Stimulated activated CD4-positive, alpha-beta T cell treated with anti-CD3 and anti-CD28 coated beads, Interleukin-1b, Interleukin-23, amount 100 ng/mL, for 24 hours (primary cell): ENCODE measurements at places on chromosomes 2 and 18.

GRCh38 chr2:28956890-28957289 lies 24.2 kb upstream of the TOGARAM2 start:
- DNase-seq: no peak

- DNase-seq: no peak
These were observed 70.5 kb upstream of the NT5C1B start for GRCh38 chr2:18659915-18660314.

- DNase-seq: no peak
These were observed 17.4 kb downstream of the GPR45 start for GRCh38 chr2:105258835-105259350.

GRCh38 chr18:23859466-23860336 lies 154.9 kb upstream of the TTC39C start:
- DNase-seq: no peak

- DNase-seq: no peak
These were observed 47.7 kb downstream of the MAPRE2 start for GRCh38 chr18:35088921-35089320.

GRCh38 chr2:20444993-20445910 lies 1.6 kb upstream of the RHOB start:
- no peak for DNase-seq

GRCh38 chr2:6749962-6750361 lies 115.7 kb downstream of the CMPK2 start:
- DNase-seq: no peak

DNA sequence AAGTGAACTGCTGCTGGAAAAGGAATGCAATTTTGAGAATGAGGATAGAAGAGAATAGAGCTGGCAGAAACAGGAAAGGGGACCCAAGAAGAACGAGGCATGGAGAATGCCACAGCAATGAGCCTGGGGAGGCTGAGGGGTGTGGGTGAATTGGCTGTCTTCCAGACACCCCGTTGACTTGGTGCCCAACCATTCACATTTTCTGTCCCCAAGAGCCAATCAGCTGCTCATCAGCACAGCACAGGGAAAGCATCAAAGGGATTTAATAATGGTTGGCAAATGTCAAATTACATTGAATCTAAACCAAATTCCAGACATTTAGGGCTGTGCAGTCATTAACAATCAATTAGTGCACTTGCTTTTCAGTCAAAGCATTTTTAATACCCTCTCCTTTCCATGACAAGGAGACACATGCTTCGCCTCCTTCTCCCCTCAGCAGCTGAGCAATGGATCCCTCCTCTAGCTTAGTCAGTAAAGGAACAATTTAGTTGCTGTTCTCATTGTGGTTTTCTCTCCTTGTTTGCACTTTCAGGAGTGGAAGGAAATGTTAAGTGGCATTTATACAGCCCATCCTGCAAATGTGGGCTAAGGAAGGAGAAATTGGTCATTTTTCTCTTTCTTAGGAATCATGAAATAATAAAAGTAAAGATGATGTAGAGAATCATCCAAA lies 98.8 kb downstream of the KLF7 start:
- no peak for DNase-seq

- DNase-seq: no peak
These were observed 22.2 kb upstream of the AFTPH start for GRCh38 chr2:64501946-64502345.

DNA sequence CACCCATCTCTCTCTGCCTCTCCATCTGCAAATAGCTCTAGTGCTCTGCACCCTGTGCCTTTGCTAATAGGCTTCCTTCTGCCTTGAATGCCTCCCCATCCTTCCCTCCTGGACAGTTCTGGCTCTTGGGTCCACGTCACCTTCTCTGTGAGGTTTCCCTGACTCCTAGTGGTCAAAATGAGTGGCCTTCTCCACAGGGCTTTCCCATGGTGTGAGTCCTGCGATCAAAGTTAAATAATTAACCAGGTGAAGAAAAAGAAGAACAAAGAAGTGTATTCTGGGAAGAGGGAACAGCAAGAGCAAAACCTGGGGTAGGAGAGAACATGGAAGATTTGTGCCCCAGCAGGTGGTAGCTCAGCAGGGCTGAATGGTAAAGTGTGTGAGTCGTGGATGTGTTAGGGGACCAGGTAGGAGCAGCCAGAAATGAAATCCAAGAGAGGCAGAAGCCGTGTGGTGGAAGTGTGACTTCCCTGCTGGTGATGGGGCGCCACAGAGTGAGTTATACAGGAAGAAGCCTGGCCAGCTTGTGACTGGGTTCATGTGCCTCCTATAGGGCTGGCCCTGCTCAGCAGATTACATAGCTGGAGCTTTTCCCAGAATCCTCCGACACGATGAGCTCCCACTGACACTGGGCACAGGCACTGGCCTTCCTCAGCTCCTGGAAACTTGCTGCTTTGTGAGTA lies 93.8 kb upstream of the LDAH start:
- DNase-seq: no peak

GRCh38 chr2:67286981-67287759 lies 110.0 kb upstream of the ETAA1 start:
- DNase-seq: no peak

GRCh38 chr18:54335638-54336173 lies 22.0 kb downstream of the STARD6 start:
- DNase-seq: no peak

GRCh38 chr2:222038067-222038802 lies 260.6 kb downstream of the PAX3 start:
- DNase-seq: no peak

GRCh38 chr2:226676618-226677017 lies 123.0 kb downstream of the IRS1 start:
- DNase-seq: no peak

- no peak for DNase-seq
These were observed 748.7 kb downstream of the BCL11A start for GRCh38 chr2:59804732-59805131.

DNA sequence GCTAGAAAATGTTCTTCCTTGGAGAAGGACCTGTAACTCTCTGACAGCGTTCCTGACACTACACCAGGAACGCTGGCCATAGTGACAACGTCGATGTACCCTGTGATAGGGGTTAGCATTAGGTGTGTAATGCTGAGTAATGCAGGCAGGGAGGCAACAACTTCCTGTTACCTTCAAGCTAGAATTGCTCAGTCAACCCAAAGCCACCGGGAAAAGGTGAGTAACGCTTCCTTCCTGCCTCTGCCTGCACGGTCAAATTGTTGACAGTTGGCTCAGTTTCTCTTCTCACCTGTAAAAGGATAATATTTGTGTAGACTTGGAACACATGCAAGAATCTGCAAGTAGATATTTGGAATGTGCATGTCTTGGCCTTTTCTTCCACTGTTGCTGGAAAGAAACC lies 12.7 kb downstream of the FAM110C start:
- DNase-seq: no peak

DNA sequence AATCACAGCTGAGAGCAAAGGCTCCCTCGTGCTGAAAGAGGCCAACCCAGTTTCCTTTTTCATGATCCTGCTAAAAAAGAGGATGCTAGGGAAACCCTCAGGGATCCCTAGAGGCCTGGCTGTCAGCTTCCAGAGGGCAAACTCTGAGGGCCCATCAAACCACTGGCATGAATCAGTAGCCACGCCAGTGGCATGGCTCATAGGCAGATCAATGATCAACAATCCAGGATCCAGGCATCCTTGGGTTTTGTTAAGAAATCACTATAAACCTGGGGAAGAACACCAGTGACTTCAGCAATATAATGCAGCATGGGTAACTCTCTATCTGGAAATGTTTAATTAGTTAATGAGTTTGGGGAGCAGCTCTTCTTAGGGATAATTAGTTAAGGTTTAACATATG lies 286.5 kb downstream of the C1D start:
- DNase-seq: no peak

- no peak for DNase-seq
These were observed 117.5 kb upstream of the TMEM18 start for GRCh38 chr2:794554-795241.

DNA sequence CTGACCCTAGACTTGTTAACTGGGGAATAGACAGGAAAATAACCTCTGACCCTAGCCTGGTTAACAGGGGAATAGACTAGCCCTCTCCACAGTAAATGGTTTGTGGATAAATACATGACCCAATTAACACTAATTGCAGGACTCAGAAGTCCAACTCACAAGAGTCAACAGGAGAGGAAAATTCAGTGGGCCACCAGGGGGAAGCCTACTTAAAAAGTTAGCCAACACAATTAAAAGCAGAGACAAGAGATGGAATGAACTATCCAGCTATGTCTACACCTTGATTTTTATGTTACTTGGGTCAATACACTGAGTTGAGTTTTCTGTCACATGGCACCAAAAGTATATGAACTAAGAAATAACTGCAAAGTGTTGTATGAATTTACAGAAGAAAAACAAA lies 158.8 kb upstream of the SLC39A10 start:
- DNase-seq: peak; percentile 20

DNA sequence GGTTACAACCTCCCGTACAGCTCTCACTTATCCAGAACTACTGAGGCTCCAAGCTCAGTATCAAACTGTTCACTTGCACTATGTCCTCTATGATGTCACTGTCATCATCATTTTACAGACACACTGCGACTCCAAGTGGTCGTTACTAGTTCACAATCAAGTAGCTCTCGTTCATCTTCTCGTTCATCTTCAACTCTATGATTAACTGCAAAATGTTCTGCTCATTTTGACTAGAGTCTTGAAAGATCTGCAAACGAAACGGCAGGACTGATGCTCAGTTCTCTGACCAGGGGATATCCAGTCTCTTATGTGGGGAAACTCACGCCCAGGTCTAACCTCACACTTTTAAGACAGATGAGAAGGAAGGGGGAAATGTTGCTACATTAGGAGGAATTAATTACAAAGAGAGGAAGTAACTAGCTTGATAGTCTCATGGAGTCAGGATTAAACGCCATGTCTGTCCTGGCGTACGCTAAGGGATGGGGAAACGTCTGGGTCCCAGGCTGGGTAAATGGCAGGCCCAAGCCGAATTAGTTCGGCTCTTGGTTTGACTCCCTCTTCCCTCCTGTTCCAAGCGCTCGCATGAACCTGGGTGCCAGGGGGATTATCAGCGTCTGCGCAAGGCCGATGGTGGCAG lies 794 bp upstream of the CHCHD5 start:
- DNase-seq: no peak

- DNase-seq: no peak
These were observed 27.5 kb downstream of the EML4 start for GRCh38 chr2:42196403-42197267.

- no peak for DNase-seq
These were observed 59.8 kb downstream of the KCTD1 start for GRCh38 chr18:26488417-26489009.

DNA sequence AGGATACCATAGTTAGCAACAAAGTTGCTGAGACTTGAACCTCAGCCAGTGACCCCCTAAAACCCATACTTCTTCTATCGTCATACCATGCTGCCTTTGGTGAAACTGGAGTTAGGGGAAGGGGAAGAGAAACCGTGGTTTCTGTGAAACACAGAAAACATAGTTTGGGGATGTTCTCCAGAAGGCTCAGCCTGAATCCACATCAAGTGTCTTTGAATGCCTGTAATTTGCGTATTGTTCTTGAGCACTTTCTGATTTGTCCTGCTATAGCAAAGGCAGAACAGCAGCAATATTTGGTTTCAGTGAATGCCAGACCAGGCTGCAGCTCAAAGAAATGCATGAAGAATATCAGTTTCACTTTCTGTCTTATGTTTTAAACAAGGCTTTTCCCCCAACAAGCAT lies 258.7 kb downstream of the TTC32 start:
- no peak for DNase-seq

DNA sequence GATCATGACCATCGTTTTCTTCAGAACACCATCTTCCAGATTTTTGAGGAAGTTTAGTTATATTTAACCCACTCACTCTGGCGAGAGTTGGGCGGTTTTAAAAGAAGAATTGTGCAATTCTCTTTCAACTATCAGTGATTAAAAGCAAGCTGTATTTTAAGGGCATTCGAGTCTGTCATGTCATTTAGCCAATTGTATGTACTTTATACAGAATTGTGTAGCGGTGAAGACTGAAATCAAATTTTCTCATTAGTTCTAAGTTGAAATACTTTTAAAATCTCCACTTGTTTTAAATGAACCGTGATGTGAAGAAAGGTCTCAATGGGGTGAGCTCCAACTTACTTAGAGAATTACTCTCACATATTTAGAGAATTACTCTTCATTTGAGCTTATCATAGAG lies 214.6 kb upstream of the DTNA start:
- DNase-seq: no peak

DNA sequence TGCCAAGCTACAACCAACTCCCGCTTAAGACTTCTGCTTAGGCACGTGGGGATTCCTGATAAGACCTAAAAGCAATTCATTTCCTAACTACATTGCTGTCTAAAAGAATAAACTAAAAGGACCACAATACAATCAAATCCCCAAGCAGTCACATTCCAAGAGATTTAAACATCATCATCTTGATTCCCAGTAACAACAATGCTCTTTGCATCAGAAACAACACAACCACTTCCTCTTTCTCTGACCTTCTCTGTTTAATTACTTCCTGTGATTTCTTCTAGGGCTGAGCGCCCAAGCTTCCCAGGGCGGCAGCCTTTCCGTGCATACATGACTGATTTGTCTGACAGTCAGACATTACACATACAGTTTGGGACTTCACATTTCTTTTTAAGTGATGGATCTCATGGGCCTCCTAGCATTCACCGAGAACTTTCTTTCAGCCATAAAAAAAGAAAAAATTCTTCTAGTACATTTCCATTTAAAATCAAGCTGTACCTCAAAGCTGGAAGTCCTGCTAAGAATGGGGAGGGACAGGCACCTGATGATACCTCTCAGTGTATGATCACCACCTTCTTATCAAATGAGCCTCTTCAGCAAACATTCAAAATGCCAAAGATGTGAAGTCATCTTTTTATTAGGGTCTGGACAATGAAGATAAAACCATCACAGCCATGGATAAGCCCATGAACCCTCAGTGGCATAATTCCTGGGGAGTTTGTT lies 11.5 kb downstream of the SPRED2 start:
- DNase-seq: no peak

DNA sequence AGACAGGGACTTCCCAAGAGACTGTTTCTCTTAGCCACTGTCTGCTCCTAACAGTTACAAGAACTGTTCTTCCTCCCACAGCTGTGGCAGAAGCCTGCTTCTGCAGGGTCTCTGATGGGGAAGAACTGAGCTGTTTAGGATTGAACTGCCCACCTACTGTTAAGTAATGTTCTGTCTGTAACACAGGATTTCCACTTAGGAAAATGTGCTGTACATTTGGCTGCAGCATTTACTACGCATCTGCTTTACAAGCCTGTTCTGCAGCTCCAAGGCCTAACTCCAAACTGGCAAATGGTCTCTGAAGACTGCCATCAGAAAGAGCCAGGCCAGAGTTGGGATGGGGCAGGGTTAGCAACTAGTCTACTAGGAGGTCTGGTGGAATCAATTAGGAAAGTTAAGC lies 87.8 kb upstream of the UPP2 start:
- no peak for DNase-seq

GRCh38 chr2:224849264-224849663 lies 133.1 kb upstream of the CCDC195 start:
- DNase-seq: no peak
